ENCODE measurements at places on chromosomes 7 and 10.
A peak's percentile ranks its signal among the peaks of the same experiment; 100 is the strongest.

DNA sequence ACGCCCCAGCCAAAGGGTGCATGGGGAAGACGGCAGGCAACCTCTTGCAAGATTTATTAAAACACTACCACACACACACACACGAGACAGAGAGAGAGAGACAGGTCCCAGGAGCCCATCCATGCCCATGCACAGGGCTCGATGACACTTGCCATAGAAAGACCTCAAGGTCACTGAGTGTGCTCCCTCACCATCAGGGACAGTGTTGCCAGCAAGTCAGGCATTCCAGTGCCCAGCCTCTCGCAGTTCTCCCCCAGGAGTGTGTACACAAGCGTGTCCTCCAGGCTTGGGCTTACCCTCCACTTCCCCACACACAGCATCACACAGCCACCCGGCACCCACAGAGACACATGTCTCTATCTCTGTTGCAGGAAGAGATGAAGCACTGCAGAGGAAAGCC is 46.8 kb upstream of the SLF2 start:
- no peak for DNase-seq

DNA sequence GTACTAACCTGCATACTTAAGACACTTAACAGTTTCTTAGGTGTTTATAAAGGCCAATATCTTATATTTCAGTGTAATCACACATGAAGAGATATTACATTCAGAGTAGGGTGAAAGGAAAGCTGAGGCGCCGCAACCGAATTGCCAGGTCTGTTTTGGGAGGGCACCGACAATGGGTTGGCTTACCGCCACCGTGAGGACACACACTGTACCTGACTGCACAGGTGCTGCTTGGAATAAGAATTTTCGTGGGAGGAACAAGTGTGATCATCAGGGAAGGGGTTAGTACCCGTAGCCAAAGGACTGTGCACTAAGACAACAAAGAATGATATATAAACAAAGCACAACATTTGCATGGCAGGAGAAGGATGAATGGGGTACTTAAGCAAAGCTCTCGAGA is 591.8 kb downstream of the SUGCT start:
- no peak for DNase-seq

- DNase-seq, result no peak
Observed at GRCh38 chr7:104878577-104878976, 135.4 kb upstream of the KMT2E start.

DNA sequence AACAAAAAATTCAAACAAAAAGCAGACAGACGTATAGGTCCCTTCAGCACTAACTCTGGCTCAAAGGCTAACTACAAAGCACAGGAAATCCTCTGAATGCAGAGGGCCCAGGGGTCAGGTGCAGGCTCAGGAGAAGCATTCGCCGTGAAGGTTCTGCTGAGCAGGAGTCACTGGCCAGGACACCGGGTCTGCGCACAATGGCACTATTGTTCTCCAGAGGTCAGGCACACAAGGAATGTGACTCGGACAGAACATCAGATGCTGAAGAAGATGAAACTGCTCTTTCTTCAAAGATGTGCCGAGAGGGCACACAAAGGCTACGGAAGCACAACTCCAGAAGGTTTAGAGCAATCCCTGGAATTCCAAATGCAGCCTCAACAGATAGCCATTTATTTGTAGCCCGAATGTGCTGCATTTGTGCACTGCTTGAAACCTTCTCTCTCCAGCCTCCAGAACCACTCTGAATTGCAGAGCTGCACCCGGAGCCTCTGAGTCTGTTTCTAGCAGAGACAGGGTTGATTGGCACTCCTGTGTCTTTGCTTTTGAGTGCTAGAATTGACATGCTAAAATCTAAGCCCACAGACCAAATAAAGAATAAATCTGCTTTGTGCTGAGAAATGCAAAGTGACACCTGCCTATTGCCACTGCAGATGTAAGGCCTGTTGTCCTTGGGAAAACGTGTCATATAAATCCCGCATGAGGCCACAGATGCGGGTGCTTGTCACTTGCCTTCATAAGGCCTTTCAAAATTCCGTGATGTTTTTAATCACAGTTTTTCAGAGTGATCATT is 85.4 kb upstream of the AFAP1L2 start:
- no peak for DNase-seq

GRCh38 chr7:405489-406211 is 114.0 kb downstream of the PDGFA start:
- no peak for DNase-seq

DNA sequence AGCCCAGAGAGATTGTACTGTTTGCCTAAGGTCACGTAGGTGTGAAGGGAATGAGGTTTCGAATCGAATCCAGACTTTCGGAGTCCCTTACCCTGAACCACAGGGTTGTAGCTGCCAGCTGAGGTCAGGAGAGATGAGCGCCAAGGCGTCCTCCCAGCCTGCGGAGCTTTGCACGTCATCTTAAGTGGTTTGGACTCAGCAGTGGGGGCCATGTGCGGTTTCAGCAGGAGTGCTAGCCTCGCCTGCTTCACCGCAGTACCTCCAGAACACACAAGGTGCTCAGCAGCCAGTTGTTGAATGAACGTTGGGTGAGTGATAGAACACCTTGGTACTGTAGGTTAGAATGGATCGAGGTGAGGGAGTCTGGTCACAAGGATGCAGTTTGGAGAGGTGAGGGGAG is 74.9 kb upstream of the PPIF start:
- no peak for DNase-seq

GRCh38 chr7:155851892-155852291 is 39.6 kb upstream of the SHH start:
- no peak for DNase-seq

GRCh38 chr10:99619090-99619800 is 994 bp downstream of the SLC25A28 start:
- no peak for DNase-seq

DNA sequence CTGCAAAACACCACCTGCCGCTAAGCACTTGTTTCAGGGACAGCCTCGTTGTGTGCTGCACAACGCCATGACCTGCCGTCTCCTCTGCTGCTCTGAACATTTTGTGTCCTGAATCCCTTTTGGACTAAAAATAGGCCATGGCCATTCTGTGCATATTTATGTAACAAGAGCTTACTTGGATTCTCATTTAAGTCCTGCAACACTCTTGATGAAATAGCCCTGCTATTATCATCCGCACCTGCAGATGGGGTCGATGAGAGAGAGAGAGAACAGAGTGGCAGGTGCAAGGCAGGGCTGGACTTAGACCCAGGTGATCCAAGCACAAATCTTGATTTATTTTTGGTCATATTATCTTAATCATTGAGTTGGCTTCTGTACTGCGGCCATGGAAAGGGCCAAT is 121.2 kb upstream of the PRKCQ start:
- peak; percentile 27 for DNase-seq

- no peak for DNase-seq
Observed at GRCh38 chr10:112421731-112422130, 25.0 kb downstream of the ZDHHC6 start.

DNA sequence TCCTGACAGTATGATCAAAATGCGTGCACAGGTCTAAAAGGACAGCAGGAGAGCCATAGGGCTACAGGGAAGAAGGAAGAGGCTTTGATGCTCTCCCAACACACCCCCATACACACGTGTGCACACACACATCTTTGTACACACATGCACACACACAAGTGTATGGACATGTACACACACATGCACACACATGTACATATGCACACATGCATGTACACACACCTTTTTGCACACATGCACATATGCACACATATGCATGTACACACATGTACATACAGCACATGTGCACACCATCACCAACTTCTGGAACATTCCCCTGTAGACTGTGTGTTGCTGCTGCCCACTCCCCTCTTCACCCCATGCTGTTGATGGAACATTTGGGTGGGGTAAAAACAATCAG is 255.6 kb upstream of the CTBP2 start:
- DNase-seq, result no peak

GRCh38 chr10:133421336-133422222 is 2.8 kb downstream of the SPRN start:
- DNase-seq, result no peak

GRCh38 chr10:26780793-26781601 is 79.8 kb downstream of the ABI1 start:
- peak; percentile 53 for DNase-seq

DNA sequence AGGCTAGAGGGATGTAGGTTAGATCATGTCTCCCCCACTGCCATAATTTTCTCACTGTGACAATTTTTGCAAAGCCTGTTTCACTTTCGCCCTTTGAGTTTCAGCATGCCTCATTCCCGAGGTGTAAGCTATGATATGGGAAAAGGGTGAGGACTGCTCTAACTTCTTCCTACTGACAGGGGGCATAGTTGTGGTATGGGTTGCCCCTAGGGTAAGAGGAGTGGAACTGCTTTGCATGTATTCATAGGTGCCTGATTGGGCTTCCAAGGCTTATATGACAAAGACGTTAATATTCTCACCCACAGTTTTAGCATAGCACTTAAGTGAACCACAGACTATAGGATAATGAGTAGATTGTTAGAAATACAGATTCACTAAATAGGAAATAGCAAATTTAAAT is 148.7 kb downstream of the BBS9 start:
- DNase-seq, result no peak

GRCh38 chr7:93108003-93108402 is 9.8 kb downstream of the SAMD9 start:
- no peak for DNase-seq

DNA sequence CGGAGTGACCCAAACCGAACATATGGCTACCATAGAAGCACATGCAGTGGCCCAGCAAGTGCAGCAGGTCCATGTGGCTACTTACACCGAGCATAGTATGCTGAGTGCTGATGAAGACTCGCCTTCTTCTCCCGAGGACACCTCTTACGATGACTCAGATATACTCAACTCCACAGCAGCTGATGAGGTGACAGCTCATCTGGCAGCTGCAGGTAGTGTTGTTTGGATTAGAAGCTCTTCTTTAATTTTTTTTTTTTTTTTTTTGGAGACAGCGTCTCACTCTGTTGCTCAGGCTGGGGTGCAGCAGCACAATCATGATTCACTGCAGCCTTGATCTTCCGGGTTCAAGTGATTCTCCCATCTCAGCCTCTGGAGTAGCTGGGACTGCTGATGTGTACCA is 45.8 kb downstream of the NRF1 start:
- no peak for DNase-seq

DNA sequence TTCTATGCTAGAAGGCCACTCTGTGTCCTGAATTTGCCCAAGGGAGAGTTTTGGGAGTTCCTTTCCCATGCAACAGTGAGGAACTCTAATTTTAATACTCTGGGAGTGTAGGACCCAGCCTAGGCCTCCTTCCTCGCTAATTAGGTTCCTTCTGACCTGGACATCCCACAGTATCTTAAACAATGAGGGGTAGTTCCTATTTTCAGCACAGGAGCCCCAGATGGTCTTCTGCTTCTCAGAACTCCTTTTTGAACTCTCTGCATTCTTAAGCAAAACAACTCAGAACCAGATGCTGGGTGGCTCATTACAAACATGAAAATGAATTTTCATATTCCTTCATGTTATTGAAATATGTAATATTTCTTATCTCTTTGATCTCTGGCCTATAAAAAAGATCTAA is 116.9 kb downstream of the LRMDA start:
- no peak for DNase-seq

GRCh38 chr7:132030086-132030568 is 473.7 kb upstream of the PODXL start:
- DNase-seq, result no peak

- DNase-seq, result no peak
Observed at GRCh38 chr10:100774223-100774622, 28.8 kb downstream of the PAX2 start.

- DNase-seq, result no peak
Observed at GRCh38 chr7:157539521-157539920, 202.7 kb downstream of the DNAJB6 start.

DNA sequence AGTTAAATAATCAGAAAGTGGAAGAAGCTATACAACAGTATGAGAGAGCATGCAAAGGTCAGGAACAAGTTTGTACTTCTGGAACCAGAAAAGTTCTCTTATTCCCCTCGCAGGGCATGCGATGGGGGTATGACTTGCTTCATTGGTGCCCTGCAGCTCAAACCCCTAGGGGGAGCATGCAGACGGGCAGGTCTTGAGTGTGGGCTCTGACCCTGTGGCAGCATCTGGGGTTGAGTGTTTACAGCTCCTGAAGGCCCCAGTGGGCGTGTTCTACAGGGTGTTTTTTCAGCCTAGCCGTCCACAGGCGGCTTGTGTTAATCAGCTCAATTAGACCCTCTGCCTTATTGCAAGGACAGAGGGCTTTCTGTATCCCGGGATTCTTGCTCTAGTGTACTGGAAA is 44.5 kb downstream of the KIF20B start:
- DNase-seq, result no peak

GRCh38 chr10:74011017-74011416 is 13.1 kb downstream of the VCL start:
- DNase-seq, result no peak

DNA sequence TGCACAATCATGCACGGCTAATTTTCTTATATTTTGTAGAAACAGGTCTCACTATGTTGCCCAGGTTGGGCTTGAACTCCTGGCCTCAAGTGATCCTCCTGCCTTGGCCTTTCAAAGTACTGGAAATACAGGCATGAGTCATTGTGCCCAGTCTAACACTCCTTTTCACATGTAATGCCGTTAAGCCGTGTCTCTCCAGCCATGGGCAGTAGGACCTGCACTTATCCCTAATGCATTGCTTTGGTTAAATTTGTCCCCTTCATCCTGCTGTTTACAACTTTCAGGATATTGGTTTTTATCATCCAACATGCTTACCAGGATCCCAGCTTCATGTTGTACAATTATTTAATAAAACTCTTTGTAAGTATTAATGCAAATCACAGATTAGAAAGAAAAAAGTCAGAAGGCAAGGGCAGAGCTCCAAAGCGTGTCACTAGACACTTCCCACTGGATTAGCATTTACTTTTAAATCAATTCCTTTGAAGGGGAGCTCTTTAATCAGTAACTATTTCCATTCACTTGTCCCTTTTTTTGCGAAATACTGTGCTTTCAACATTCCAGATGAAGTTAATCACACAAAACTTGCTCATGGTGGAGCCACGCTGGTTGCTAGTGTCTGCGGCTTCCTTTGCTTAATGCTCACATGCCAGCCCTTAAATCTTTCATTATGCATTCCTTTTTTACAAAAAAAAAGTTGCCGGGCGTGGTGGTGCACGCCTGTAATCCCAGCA is 256.0 kb upstream of the AUTS2 start:
- DNase-seq, result no peak

DNA sequence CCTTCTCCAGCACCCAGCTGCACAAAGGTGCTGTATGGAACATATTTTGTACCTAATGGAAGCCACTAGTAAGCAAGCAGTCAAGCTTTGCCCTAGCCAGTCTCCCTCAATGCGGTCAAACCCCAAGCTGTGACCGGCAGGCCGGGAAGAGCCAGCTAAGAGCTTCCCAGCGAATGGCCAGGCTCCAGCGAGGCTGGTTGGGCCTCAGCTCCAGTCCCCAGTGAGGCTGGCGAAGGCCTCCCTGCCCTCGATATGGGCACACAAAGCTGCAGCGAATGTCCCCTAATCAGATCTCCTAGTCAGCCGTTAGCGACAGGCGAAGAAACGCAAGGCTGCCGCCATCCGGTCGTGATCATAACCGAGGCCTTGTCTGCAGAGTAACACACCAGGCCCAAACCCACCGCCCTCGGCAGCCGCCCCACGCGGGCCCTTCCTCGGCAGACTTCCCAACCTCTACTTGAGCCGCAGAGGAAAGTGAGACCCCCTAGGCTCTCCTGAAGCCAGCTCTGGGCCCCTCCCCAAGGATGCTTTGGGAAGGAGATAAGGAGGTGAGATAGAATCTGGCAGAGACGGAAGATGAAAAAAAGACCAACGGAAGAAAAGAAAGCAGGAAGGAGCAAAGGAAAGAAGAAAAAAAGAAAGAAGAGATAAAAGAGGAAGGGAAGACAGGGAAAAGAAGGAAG is 3.1 kb upstream of the HOXA9 start:
- DNase-seq, result peak; percentile 67

- DNase-seq, result no peak
Observed at GRCh38 chr10:6328699-6329423, 126.1 kb downstream of the PFKFB3 start.
